Activated T-cell treated with anti-CD3 and anti-CD28 coated beads, Interleukin-2, amount 50 U/mL, for 72 hours (primary cell): ENCODE measurements at places on chromosomes 6 and 20. TPM values are rescaled to one million over a fixed set of nuclear protein-coding genes. Genes with fewer than 3 reads are reported as not detected.
A peak's percentile ranks its signal among the peaks of the same experiment; 100 is the strongest.

DNA sequence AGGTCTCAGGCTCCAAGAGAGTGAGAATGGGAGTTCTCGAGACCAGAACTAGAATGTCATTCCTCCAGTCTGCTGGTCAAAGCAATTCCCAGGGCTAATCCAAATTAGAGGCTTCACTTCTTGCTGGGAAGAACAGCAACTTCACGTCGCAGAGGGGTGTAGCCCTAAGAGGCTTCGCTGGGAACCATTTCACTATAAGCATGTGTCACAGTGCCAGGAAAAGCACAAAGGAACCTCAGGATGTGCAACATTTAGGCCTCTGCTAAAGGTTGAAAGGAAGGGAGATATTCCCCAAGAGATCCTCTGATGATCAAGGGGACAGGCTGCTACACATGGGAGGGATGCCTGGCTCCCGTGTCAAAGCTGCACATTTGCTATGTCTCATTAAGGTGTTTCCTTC is 35.9 kb upstream of the NXT1 start:
- no peaks in the 10 kb centered on the region for H3K4me1 ChIP-seq
- H3K4me3 ChIP-seq: no peak overlapping the region
- H3K27me3 ChIP-seq: peaks cover 6% of the 10 kb centered on the region
- no peaks in the 10 kb centered on the region for H3K36me3 ChIP-seq
- H3K27ac ChIP-seq: no peak overlapping the region

KHDC1 gene
- total RNA-seq: 3.4 TPM

HEY2 gene
- total RNA-seq: not detected

GRCh38 chr20:18740726-18741125 is 72.9 kb upstream of the SCP2D1 start:
- no peak overlapping the region for H3K27ac ChIP-seq
- no peak overlapping the region for H3K4me3 ChIP-seq
- H3K27me3 ChIP-seq: no peaks in the 10 kb centered on the region
- peaks cover under 1% of the 10 kb centered on the region for H3K36me3 ChIP-seq

GRCh38 chr20:36604952-36605398 is 604 bp upstream of the RAB5IF start:
- peak; percentile 64 for DNase-seq
- peak overlapping the region; percentile 97 for H3K27ac ChIP-seq
- peak overlapping the region; percentile 98 for H3K4me3 ChIP-seq
- peaks cover 39% of the 10 kb centered on the region for H3K4me1 ChIP-seq
- no peaks in the 10 kb centered on the region for H3K27me3 ChIP-seq

DNA sequence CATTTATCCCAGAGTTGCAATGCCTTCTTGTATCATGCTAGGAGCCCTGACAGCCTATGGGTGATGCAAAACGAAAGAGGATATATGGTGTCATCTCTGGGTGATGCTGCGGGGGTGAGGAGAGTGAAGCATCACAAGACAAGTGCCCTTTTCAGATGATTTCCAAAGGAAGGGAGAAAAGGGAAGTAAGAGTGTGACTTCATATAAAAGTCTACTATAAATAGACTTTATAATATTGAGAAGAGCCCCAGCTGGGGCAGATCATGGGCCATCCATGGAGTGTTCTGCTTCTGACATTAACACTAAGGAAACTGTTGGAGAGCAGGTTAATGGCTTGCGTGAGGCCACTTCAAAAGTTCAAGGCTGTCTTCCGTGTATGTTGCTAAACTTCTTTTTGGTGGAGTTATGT is 4.4 kb downstream of the CD83 start:
- no peaks in the 10 kb centered on the region for H3K27me3 ChIP-seq
- peaks cover 18% of the 10 kb centered on the region for H3K36me3 ChIP-seq
- H3K4me1 ChIP-seq: peaks cover 76% of the 10 kb centered on the region
- peak overlapping the region; percentile 41 for H3K4me3 ChIP-seq

- no peak overlapping the region for H3K27ac ChIP-seq
- H3K4me1 ChIP-seq: peaks cover 27% of the 10 kb centered on the region
- H3K4me3 ChIP-seq: no peak overlapping the region
- H3K27me3 ChIP-seq: peaks cover 10% of the 10 kb centered on the region
- no peaks in the 10 kb centered on the region for H3K36me3 ChIP-seq
- DNase-seq: no peak
These were observed 81.9 kb downstream of the MDGA1 start for GRCh38 chr6:37615564-37616340.

- H3K27ac ChIP-seq: no peak overlapping the region
- H3K4me1 ChIP-seq: peaks cover 46% of the 10 kb centered on the region
- no peak for DNase-seq
- no peaks in the 10 kb centered on the region for H3K27me3 ChIP-seq
- no peaks in the 10 kb centered on the region for H3K36me3 ChIP-seq
- no peak overlapping the region for H3K4me3 ChIP-seq
These were observed 44.5 kb downstream of the RBM38 start for GRCh38 chr20:57435498-57436222.

GRCh38 chr6:34004706-34005105 is 141.2 kb downstream of the GRM4 start:
- H3K4me1 ChIP-seq: no peaks in the 10 kb centered on the region
- no peak overlapping the region for H3K4me3 ChIP-seq
- H3K27me3 ChIP-seq: no peaks in the 10 kb centered on the region
- no peaks in the 10 kb centered on the region for H3K36me3 ChIP-seq
